Cerebellar nuclear complex (tissue), 1 donor: ENCODE measurements at places on chromosomes 7 and 10.

- DNase-seq, result no peak
Measured at GRCh38 chr7:87709258-87709657, 81.1 kb downstream of the RUNDC3B start.

DNA sequence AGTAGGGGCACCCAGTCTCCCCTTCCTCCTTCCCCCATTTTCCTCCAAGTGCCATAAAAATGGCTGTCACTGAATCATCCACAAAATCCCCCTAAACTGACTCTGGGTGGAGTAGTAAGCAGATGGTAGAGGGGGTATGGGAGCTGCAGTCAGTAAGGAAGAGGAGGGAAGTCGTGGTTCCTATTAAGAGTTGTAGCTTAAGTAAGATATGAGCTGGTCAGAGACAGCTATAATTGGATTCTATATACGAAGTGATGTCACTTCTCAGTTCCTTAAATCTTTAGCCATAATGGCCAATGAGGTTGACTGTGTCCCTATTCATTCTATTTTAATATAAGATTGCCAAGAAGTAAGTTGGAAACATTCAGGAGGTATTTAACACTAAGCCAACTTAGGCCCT is 131.7 kb downstream of the SLC16A9 start:
- DNase-seq, result no peak

- DNase-seq, result no peak
Measured at GRCh38 chr7:66921396-66921917, 432 bp downstream of the TMEM248 start.

- no peak for DNase-seq
Measured at GRCh38 chr7:74572301-74572979, 85.1 kb upstream of the GTF2I start.

- no peak for DNase-seq
Measured at GRCh38 chr7:141193066-141193465, 119.2 kb downstream of the TMEM178B start.

- DNase-seq, result no peak
Measured at GRCh38 chr7:110375068-110375467, 715.9 kb upstream of the LRRN3 start.

- no peak for DNase-seq
Measured at GRCh38 chr10:117674646-117675045, 132.1 kb downstream of the EMX2 start.

DNA sequence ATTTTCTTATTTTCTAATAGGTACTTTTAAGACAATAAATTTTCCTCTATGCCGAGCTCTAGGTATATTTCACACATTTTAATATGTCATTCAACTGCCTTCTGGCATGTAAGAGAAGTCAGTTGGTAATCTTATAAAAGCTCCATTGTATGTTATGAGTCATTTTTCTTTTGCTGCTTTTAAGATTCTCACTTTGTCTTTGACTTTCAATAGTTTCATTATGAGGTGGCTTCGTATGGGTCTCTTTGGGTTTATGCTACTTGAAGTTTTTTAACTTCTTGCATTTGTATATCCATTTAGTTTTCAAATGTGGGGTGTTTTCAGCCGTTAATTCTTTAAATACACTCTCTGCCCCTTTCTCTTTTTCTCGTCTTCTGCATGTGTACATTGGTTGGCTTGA is 80.5 kb downstream of the ABCA13 start:
- no peak for DNase-seq

DNA sequence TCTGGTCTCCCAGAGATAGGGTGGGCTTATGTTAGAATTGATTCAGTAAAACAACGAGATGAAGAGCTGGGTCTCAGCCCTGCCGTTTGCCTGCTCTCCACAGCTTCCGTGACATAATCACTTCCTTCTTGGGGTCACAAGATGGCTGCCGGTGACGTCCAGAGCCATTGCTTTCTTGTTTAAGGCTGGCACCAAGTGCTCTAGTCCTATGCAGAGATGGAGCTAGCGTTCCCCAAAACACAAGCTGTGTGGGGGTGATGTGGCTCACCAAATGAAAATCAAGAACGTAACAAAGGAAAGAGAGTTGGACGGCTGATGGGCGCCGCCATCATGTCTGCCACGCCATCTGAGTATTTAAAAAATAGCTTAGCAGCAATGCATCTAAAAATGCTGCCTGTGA is 296.1 kb downstream of the CAMK1D start:
- no peak for DNase-seq

- no peak for DNase-seq
Measured at GRCh38 chr10:15168291-15168785, at the start of gene NMT2. NMT2 (minus strand) TSS chr10:15168693; CDS start chr10:15168612, 81 bp downstream.

GRCh38 chr7:68381731-68382130 is 1216.5 kb upstream of the AUTS2 start:
- DNase-seq, result no peak

- no peak for DNase-seq
Measured at GRCh38 chr10:101489355-101489754, 98.7 kb downstream of the POLL start.

DNA sequence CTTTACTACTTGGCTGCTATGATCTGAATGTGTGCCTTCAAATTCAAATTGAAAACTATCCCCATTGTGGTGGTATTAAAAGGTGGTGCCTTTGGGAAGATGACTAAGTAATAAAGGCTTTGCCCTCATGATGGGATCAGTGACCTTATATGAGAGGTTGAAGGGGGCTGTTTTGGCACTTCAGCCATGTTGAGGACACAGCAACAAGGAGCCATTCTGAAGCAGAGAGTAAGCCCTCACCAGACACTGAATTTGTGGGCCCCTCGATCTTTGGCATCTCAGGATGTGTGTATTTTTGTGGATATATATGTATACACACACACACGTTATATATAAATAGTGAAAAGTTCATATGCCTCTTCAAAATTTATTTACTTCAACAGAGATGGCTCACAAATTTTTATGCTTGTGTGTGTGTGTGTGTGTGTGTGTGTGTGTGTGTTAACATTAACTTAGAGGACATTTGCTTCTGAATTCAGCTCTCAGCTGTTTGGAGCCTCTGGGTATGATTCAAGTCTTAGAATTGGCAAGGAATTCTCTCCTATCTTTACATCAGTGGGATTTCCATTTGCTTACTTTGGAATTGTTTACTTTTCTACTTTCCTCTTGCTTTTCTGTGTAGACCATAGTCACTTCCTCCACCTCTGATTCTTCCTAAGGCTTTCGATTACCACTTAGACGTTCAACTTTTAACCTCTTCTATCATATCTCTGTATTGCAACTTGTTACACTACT is 66.6 kb downstream of the MAGI2 start:
- DNase-seq, result no peak

DNA sequence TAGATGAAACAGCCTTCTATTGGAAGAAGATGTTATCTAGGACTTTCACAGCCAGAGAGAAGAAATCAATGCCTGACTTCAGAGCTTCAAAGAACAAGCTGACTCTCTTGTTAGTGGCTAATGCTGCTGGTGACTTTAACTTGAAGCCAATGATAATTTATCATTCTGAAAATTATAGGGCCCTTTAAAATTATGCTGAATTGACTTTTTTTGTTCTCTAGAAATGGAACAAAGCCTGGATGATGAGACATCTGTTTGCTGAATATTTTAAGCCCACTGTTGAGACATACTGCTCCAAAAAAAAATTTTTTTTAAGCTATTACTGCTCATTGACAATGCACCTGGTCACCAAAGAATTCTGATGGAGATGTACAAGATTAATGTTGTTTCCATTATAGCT is 189.2 kb downstream of the MBL2 start:
- no peak for DNase-seq

DNA sequence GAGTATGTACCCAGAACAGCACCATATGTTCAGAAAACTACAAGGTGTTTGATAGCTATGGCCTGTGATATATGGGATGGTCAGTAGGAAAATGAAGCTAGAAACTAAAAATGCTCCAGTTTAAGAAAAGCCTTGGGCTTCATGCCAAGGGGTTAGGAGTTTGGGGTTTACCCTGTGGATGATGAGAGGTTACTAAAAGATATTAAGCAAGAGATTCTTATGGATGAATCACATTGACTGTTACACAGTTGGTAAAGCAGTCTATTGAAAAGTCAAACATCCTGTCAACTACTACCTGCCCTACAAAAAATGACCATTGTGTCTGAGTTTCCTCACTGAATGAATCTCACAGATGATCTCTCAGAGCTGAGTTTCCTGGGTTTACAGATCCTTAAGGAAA is 166.2 kb upstream of the INHBA start:
- no peak for DNase-seq

- DNase-seq, result no peak
Measured at GRCh38 chr7:14858410-14858809, 44.1 kb downstream of the DGKB start.

- no peak for DNase-seq
Measured at GRCh38 chr7:87107949-87108776, 44.1 kb upstream of the DMTF1 start.

- no peak for DNase-seq
Measured at GRCh38 chr10:61541960-61542359, 88.8 kb upstream of the TMEM26 start.

GRCh38 chr10:118204292-118204943 is 137.7 kb downstream of the FAM204A start:
- DNase-seq, result no peak

GRCh38 chr7:136234040-136234439 is 256.9 kb upstream of the MTPN start:
- no peak for DNase-seq

- DNase-seq, result no peak
Measured at GRCh38 chr7:100413346-100413745, 15.2 kb downstream of the ZCWPW1 start.

GRCh38 chr10:110865186-110865808 is 6.4 kb upstream of the PDCD4 start:
- no peak for DNase-seq

GRCh38 chr10:114649217-114649903 is 8.7 kb downstream of the ABLIM1 start:
- DNase-seq, result peak; percentile 71

DNA sequence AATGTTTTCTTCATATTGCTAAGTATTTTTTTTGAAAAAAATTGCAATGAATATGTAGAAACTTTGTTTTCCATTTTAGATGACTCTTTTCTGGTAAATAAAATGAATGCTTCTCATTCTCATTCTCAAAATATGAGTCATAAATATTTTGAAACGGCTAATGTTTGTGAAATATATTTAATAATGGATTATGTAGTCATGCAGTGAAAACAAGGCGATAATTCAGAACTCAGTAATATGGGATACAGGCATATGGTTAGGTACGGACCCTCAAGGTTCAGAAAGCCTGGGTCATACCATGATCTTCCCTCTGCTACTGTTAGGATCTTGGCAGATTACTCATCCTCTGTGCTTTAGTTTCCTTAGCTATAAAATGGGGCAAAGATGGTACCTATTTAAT is 46.2 kb upstream of the SLC39A12 start:
- no peak for DNase-seq
